ENCODE measurements at places on chromosomes 2 and 18. TPM values are rescaled to one million over a fixed set of nuclear protein-coding genes. Genes with fewer than 3 reads are reported as not detected.

The NMUR1 gene
- total RNA-seq, result 0.84 TPM

The GPBAR1 gene
- 0.42 TPM for total RNA-seq

The RNMT gene
- 10.0 TPM for total RNA-seq

The PRKAG3 gene
- total RNA-seq, result not detected

The TSN gene
- 18.3 TPM for total RNA-seq

The ALK gene
- not detected for total RNA-seq

The COL4A4 gene
- total RNA-seq, result 0.14 TPM

The AGXT gene
- 1,548 TPM for total RNA-seq

The TMEM17 gene
- total RNA-seq, result 0.70 TPM

The NEMP2 gene
- total RNA-seq, result 6.1 TPM

- DNase-seq, result no peak
Observed at GRCh38 chr2:102366406-102367112, 11.0 kb downstream of the IL18R1 start.

- no peak for DNase-seq
Observed at GRCh38 chr2:125582516-125582915, 1073.4 kb upstream of the GYPC start.

GRCh38 chr2:205683502-205684367, 1.4 kb downstream of the NRP2 start:
- no peak for DNase-seq

DNA sequence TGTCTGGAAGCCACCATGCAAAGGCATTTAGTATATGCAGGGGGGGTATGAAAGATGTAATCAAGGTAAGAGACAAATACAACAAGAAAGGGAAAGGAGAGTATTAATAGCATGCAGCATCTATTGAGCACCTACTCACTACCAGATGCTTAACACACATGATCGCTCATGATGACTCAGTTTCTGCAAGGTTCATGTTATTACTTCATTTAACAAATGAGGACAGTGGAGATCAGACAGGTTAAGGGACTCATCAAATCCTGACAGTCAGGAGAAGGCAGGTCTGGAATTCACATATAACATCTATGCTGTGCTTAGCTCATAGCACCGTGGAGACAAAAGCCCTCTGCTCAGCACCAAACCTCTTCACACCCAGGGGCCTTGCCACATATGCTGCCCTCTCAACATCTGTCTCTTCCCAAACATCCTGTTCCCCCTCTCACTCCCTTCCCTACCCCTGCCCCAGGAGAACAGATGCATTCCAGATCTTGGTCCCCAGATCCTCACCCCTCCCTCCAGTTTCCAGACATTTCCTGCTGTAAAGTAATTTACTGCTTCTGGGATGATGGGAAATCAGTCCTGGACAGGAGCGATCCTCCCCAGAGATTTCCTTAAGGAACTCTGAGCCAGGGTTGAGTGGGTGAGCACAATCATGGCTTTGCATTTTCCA, 155.3 kb downstream of the ANTXR1 start:
- no peak for DNase-seq

GRCh38 chr2:215971671-215972070, 41.7 kb downstream of the MREG start:
- no peak for DNase-seq

DNA sequence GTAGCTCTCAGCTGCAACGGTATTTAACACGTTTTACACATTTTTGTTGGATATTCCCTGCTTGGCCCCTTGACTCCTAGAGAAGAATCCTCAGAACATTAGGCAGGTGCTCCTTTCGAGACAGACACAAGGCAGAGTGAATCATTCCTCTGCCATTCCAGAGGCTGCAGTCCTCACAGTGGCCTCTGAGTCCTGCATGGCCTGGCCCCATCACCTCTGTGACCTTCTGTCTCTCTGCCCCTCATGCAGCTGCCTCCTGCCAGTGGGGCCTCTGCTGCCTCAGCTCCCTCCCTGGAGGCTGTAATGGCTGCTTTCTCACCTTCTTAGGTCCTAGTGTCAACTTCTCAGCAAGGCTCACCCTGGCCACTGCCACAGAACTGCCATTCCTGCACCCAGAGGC, 101.3 kb downstream of the PTPRM start:
- no peak for DNase-seq

DNA sequence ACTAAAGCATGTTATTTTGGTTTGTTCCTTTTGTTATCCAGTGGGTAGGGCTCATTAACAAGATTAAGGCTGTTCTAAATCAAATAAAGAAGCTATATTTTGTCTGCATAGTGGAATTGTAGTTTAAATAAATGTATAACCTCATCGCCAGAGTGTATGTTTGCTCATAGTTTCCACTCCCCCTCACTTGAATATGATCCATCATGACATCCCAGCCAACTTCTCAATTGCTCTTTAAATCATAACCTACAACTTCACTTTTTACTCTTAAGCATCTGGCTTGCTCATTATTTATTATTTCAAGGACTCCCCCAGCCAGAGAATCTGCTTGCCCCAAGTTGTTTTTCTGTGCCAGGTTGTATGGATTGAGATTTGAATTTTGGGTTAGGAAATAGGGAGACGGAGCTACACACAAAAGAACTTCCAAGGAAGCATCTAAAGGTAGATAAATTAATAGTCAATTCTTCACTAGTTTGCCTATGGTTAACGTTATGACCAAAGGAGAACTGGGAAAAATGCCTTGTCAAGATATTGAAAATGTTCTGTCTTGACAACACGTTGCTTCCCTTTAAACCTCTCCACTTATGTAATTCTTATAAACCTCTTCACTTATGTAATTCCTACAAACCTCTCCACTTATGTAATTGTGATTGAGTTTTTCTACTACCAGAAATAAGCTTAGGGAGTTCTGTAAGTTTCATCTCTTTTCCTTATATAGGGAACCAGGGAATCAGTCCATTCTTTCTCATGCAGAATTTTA, 55.4 kb upstream of the UPP2 start:
- no peak for DNase-seq

GRCh38 chr18:32763293-32763692, 9.5 kb downstream of the KLHL14 start:
- no peak for DNase-seq

GRCh38 chr2:169136885-169137534, 67.6 kb downstream of the DHRS9 start:
- DNase-seq, result no peak

DNA sequence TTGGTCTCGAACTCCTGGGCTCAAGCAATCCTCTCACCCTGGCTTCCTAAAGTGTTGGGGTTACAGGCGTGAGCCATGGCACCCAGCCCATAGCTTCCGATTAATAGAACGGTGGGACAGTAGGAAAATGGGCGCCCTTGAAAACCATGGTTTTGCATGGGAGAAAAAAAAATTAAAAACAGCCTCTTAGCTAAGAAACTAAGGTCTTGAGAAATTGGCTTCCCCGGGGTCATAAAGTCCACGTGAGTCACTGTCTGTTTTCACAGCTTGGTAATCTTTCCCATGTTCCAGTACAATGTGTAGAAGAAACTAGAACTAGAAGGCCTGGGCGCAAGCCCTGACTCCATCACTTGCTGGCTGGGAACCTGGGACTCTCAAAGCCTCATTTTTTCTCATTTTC, 20.7 kb downstream of the B3GNT2 start:
- no peak for DNase-seq

GRCh38 chr18:634551-635045, 22.9 kb upstream of the TYMS start:
- no peak for DNase-seq

DNA sequence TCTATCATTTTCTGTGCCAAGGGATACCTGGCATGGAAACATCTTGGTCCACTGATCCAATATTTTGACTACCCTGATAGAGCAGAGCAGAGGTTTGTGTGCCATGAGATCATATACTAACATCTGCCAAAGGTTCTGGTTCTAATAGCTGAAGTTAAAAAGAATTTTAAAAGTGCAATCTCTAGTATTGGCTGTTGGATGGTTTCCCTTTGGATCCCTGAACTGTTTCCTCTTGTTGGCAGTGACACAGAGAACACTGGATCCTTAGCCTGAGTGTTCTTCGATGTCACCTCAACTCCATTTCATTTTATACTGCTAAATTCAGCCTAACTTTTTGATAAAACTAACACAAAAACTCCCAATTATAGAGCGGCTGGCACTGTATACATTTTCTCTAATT, 169.3 kb upstream of the FBXO11 start:
- no peak for DNase-seq

GRCh38 chr2:65388596-65389390, 43.6 kb downstream of the SPRED2 start:
- no peak for DNase-seq

GRCh38 chr2:230925879-230926765, 1.1 kb upstream of the GPR55 start:
- no peak for DNase-seq

- DNase-seq, result no peak
Observed at GRCh38 chr2:81894451-81894990, 1590.0 kb upstream of the LRRTM1 start.

DNA sequence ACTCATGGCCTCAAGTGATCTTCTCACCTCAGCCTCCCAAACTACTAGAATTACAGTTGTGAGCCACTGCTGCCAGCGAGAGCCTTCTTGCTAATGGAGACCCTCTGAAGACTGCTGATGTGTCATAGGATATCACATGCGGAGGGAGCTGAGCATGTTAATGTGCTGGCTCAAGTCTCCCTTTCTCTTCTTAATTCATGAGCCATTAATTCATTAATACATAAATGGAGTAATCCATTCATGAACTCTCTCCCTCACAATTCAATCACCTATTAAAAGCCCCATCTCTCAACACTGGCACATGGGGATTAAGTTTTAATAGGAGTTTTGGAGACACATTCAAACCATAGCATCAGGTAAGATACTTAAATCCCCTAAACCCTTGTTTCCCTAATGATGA, 54.8 kb downstream of the SYT4 start:
- DNase-seq, result no peak

DNA sequence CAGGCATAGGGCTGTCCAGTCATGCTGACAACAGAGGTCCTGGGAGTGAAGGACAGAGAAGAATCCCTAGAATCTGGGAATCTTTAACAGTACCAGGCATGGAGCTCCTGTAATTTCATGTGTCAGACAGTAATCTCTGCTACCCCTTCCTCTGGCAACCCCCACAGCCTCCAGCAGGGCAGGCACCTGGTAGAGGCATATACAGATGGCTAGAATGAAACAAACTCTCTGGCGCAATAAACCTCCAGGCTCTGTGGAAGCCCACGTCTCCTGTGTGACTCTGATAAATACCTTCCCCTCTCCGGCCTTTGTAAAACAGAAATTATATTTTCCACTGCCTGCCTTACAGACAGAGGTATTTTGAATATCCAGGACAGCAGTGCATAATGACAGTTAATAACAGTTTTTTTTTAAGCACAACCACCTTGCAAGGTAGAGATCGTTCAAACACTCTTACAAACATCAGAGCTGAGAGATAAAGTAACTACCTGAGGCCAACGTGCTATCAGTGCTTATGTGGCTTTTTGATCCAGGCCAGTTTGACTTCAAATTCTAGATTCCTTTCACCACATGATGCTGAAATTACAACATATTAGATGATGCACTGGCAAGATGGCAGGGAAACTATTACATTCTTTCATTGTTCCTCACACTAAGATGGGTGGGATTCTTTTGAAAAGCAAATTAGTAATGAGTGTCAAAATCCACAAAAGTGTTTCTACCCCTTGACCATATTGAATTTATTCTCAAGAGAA, 47.7 kb upstream of the TMEM247 start:
- DNase-seq, result no peak

DNA sequence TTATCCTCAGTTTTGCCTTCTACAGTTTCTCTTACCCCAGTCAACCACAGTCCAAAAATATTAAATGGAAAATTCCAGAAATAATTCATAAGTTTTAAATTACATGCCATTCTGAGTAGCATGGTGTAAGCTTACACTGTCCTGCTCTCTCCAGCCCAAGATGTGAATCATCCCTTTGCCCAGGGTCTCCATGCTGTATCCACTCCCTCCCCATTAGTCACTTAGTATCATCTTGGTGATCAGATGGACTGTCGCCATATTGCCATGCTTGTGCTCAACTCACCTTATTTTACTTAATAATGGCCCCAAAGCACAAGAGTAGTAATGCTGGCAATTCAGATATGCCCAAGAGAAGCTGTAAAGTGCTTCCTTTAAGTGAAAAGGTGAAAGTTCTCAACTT, 18.5 kb upstream of the CCNT2 start:
- no peak for DNase-seq

DNA sequence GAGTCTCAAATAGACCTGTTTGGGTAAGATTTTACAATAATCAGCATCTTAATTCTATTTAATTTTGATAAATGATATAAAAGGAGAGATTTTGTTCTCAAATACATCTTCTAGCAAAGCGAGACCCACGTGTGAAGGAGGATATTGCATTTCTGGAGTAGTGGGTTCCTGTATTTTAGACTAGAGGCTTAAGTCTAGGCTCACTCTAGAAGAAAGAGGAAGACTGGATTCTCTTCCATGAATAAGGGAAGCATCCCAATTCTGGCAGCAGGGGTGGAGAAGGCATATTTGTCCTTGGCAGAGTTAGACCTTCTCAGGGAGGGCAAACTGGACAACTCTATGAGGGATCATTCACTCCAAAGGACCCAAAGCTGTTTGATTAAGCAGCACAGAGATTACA, 11.3 kb upstream of the FAM228A start:
- no peak for DNase-seq

DNA sequence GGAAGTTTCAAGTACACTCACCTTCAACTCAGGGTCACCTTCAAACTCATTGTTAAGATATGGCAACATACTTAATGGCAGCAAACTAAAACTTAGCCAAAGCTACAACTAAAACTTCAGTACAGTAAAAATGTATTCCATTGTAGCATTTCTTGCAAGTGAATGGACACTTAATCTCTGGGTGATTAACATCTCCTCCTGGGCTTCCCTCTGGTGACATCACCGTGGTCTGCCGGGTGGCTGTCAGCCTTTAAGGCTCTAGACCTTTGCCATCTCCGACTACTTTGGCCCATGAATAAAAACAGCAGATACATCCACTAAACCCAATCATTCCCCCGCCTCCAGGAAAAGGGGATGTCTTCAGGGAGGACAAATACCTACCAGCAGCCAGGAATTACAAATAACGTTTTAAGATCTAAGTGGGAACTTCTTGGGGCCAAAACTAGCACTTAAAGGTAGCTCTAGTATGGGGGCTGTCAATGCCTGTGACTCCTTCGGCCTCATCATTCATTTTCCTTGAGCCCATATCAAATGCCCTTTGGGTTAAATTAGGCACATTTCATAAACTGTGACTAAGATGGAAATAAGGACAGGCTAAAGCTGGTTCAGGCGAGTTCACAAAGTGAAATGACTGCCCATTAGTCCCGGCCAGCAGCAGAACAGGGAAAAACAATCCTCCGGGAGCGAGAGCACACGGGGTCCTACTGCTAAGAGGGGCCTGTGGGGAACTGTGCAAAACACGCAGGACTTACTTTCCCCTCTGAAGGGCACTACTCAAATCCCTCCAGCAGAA, 1.1 kb downstream of the TFCP2L1 start:
- DNase-seq, result no peak

GRCh38 chr2:174776223-174776622, 12.0 kb upstream of the CHRNA1 start:
- no peak for DNase-seq

GRCh38 chr2:146762786-146763185, 1082.0 kb upstream of the ACVR2A start:
- no peak for DNase-seq

- DNase-seq, result no peak
Observed at GRCh38 chr2:205333351-205333750, 348.9 kb upstream of the NRP2 start.
